Stimulated activated CD4-positive, alpha-beta T cell treated with anti-CD3 and anti-CD28 coated beads, Interleukin-4, amount 100 ng/mL, for 48 hours (primary cell): ENCODE measurements at places on chromosomes 16 and 17.
A peak's percentile ranks its signal among the peaks of the same experiment; 100 is the strongest.

DNA sequence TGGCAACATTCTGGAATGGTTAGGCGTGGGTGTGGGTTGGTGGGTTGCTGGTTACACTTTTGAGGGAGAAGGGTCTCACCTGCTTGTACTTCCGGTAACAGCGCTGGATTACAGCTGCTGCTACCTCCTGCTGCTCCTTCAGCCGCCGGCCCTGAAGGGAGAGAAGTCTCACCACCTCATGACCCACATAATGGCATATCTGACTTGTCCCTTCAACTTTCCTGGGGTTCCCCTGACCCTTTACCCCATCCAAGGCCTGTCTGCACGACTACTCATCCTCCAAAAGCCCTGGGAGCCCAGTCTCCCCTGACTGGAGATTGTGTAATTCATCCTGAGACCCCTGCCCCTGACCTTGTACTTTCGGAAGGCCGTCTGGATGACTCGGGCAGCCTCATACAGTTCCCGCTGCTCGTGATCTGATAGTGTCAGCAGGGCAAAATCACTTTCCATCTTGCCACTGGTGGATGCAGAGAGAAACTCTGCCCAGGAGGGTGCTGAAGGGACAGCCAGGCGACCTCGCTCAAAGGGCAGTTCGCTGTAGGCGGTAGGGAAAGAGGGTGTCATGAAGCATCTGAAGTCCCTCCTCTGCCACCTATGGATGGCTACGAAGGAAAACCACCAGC lies 2.0 kb upstream of the SPAG7 start:
- peak; percentile 32 for DNase-seq

- DNase-seq = no peak
Measured at GRCh38 chr17:19288453-19288852, 51.3 kb downstream of the EPN2 start.

DNA sequence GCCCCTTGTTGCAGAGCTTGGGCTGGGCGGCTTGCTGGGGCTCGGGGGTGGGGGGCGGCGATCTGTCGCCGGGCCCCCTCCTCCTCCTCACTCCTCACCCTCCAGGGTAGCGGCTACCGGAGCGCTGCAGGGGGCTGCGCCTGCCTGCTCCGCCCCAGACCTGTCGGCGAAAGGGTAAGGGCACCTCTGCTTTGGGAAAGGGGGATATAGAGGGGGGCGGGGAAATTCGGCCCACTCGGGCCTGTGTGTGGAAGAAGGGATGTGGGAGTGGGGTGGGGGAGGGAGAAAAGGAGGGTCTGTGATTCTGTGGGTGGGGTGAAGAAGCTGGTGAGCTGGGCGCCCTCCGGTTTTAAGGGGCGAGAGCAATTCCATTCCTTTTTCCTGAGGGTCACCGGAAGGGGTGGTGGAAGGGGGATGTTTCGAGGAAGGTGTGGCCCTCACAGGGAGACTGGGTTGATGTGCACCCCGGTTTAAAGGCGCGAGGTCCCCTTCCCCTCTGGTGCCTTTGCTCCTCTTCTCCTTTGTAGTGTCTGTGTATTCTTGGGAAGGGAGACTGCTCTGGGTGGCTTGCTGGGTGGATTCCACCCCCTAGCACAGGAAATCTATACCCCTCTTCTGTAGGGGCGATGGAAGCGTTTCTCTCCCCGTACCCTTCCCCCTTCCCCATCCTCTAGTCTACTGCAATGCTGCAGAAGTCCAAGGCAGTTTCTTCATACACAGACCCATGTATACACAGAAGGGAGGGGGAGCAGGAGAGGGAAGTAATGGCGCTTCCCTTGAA lies 878 bp downstream of the TAOK1 start:
- no peak for DNase-seq

GRCh38 chr16:83409347-83409746 lies 398.4 kb upstream of the HSBP1 start:
- DNase-seq = no peak

DNA sequence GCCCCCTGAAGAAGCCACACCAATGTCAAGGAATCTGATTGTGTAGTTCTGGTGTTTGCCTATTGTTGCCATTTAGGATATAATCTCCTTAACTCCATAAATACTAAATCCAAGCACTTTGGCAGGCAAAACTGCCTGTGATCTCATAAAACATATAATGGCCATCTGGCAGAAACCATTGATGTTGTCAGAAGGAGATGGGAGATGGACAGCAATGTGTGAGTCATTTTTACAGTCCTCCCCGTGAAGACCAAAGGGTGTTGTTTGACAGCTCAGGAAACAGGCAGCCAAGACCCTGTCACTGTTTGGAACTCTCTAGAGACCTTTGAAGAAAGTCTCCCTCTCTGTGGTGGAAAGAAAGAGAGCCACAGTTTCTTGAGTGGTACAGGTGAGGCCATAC lies 454.1 kb downstream of the HS3ST3B1 start:
- no peak for DNase-seq

- DNase-seq = no peak
Measured at GRCh38 chr17:7612294-7612640, 2.4 kb downstream of the FXR2 start.

DNA sequence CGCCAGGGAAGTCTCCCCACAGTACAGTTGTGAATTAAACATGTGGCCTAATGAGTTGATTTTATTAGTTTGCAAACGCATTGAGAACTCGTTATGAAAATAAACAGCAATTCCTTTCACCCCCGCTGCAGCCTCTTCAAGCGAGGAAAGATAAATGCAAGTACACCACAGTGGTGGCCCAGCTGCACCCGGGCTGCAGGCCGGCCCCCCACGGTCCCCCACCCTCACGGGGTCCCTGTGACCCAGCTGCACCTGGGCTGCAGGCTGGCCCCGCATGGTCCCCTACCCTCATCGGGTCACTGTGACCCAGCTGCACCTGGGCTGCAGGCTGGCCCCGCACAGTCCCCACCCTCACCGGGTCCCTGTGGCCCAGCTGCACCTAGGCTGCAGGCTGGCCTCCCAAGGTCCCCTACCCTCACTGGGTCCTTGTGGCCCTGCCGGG lies 32.2 kb downstream of the SDK2 start:
- DNase-seq = no peak

DNA sequence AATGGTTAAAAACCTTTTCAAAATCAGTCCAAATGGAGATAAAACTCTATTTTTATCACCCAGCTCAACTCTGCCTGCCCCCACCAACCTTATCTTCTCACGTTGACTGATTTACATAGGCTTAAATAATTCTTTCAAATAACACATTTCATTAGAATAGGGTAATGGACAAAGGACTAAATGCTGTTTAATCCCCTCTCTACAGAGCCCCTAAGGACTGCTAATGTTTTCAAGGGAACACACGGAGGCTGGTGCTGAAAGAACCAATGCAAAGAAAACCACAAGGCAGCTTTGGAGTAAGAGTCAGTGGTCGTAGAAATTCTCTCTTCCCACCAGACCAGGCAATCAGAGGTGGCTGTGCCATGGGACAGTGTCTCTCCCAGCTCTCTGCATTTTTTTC lies 445.7 kb upstream of the MAF start:
- no peak for DNase-seq

DNA sequence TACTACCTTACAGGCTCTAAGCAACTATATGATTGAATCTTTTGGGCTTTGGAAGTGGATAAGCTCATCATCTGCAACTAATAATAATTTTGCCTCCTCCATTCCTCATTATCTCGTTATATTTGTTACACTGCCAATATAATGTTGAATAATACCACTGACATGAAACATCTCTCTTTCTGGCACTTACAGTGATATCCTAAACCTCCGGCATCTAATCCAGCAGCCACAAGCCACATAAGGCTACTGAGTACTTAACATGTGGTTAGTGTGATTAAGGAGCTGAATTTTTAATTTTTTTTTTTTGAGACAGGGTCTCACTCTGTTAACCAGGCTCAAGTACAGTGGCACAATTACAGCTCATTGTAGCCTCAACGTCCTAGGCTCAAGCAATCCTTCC lies 9.6 kb downstream of the CDC42EP4 start:
- DNase-seq = no peak

GRCh38 chr16:66422366-66422765 lies 4.7 kb upstream of the BEAN1 start:
- DNase-seq = no peak

- no peak for DNase-seq
Measured at GRCh38 chr16:57262841-57263540, 17.9 kb downstream of the ARL2BP start.

GRCh38 chr17:39146273-39146672 lies 5.2 kb downstream of the PLXDC1 start:
- no peak for DNase-seq

GRCh38 chr16:75229172-75230031 lies 10.6 kb downstream of the CTRB1 start:
- DNase-seq = no peak

- DNase-seq = no peak
Measured at GRCh38 chr16:11187522-11188023, 68.4 kb downstream of the SOCS1 start.

- no peak for DNase-seq
Measured at GRCh38 chr17:51703361-51704341, 443.3 kb downstream of the UTP18 start.

DNA sequence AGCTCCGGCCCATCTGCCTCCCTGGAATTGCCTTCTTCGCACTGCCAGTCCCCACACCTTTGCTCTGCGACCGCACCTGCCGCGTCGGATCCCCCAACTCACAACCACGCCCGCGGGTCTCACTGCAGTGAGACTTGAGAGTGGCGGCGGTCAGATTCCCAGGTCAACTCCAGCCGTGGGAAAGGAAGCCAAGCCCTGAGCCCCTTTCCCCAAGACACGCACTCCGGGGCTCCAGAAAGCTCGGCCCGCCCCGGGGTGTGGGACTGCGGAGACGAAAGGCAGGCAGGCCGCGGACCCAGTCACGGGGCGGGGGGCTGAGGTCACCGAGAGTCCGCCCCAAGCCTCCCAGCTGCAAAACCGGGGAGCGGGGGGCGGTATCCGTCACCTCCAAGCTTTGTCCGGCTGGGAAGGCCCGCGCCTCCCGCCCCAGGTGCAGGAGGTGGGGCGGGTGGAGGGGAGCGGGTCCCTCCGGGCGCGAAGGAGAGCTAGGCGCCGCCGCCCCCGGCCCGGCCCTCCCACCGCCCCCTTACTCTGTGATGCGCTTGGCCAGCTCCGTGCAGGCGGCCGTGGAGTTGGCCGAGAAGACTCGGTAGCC lies 615 bp downstream of the PRPSAP1 start:
- peak; percentile 8 for DNase-seq

GRCh38 chr16:17305694-17306093 lies 165.1 kb downstream of the XYLT1 start:
- DNase-seq = peak; percentile 15

DNA sequence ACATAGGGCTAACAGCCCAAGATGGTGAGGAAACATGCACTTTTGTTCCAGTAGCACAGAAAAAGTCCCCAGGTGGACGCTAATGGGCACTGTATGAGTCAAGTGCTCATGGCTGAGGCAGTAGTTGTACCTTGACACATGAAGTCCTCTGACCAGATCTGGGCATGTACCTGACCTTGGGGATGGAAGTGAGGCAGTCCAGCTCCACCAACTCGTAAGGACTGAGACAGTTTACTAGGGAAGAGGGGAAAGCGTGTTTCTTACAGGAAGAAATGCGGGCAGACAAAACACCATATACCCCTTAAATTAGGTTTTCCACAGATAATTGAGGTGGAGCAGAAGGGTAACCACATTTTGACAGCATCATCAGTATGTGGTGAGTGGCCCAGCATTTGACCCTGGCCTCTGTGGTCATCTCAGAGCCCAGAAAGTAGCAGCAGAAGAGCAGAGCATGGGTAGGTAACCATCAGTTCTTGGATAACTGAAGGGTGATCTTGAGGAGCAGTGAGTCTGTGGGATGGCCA lies 32.4 kb upstream of the METTL9 start:
- no peak for DNase-seq

DNA sequence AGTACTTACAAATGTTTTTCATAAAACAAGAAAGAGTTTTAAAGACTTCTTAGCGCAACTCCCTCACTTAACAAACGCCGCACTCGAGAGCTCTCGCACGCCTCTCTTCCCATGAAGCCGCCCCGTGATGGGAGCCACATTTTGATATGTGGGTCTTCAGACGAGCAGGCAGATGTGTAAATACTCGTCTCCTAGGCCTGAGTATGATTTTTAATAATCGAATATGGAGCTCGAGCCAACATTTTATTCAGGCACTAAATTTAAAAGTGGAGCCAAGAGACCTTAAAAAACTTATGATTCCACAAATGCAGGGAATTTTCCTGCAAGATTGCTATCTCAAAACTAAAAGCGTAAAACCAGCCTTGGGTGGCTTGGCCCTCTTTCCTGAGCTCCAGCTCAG lies 55.4 kb downstream of the IRX6 start:
- DNase-seq = no peak

DNA sequence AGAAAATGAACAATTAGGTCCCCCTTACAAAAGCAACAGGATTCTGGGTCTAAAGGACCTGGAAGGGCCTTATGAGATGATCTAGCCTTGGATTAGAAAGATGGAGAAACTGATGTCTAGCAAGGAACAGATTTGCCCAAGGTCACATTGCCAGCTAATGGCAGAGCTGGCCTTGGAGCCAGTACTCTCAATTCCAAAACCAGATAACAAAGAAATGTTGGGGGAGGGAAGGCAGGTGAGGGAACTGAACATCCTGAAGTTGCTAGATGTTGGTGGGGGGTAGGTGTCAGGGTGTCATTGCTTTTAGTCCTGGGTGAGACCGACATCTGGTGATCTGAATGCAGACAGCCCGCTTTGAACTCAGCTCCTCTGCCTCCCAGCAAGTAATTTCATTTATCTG lies 11.3 kb upstream of the ZNF423 start:
- DNase-seq = no peak

DNA sequence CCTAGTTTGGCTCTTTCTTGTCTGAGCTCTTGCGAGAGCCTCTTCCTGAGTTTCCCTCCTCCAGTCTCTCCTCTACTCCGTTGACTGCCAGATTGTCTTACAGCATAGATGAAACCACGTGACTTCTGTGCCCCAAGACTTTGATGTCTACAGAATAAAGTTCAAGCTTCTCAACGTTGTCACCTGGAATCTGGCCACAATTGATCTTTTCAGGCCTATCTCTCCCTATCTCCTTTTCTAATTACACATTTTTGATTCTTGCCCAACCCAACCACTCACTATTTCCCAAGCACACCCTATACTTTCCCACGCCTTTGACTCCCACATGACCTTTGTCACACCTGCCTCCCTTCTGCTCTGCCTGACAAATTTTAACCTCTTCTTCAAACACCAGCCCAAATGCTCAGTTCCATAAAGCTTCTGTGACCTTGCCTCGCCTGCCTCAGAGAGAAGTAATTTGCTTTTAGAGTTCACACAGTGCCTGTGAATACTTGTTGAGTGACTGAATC lies 52.4 kb upstream of the PMFBP1 start:
- DNase-seq = no peak

DNA sequence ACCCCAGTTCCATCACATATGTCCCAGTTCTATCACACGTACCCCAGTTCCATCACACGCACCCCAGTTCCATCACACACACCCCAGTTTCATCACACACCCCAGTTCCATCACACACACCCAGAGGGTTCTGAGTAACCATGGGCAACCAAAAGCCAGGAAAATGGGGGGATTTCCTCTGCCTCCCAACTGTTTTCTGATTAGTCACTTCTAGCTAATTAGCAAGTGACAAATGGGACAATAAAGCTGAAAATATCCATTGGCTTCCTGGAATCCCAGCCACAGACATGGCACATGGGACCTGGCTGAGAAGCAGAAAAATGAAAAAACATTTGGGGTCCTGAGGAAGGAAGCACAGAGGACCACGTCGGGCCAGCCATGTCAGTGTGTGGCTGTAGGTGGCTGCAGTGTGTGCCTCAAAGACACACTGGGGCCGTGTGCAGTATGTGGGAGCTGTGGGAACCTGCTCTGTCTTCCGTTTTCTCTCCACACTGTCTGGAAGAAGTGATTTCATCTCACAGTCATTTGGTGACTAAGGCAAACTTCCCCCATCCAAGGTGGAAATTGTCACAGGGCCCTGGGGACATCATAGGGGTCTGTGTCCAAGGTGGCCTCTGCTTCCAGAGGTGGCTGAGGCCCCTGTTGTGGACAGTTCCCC lies 106.7 kb downstream of the CMIP start:
- no peak for DNase-seq
